ENCODE measurements at places on chromosomes 3 and 15. TPM values are rescaled to one million over a fixed set of nuclear protein-coding genes. Genes with fewer than 3 reads are reported as not detected.

MCF2L2 gene
- polyA plus RNA-seq = 0.61 TPM

DGKG gene
- polyA plus RNA-seq = 0.66 TPM

FAM162A gene
- 63.9 TPM for polyA plus RNA-seq

CAMK2N2 gene
- polyA plus RNA-seq = 0.25 TPM

RGMA gene
- 8.4 TPM for polyA plus RNA-seq

SLC24A5 gene
- polyA plus RNA-seq = 0.54 TPM

CD96 gene
- polyA plus RNA-seq = 1.2 TPM
